Immature natural killer cell (primary cell): ENCODE measurements at places on chromosomes 3 and 15.

- peaks cover 19% of the 10 kb centered on the region for H3K4me1 ChIP-seq
- H3K27me3 ChIP-seq: no peaks in the 10 kb centered on the region
- peak overlapping the region; percentile 51 for H3K4me3 ChIP-seq
These were observed 90.3 kb downstream of the FMN1 start for GRCh38 chr15:33104212-33104611.

- no peaks in the 10 kb centered on the region for H3K36me3 ChIP-seq
- H3K27ac ChIP-seq: no peak overlapping the region
- H3K4me1 ChIP-seq: no peaks in the 10 kb centered on the region
- no peak for DNase-seq
These were observed 12.6 kb downstream of the ETV5 start for GRCh38 chr3:186096290-186096689.

DNA sequence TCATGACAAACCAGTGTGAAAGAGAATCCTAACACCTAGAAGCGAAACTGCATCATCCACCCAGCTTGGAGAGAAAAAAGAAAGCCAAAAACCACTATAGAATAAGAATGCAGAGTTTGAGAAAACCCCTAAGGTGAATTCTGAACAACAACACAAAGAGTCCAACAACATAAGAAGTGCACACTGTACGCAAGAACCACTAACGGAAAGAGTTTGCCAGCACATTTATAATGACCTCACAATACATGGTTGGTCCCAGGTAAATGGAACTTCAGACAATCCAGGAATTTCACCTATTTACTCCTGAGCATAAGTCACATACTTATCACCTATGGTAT is 128.3 kb upstream of the BHLHE40 start:
- H3K36me3 ChIP-seq: peaks cover 8% of the 10 kb centered on the region
- peaks cover 14% of the 10 kb centered on the region for H3K27me3 ChIP-seq
- H3K4me1 ChIP-seq: peaks cover 76% of the 10 kb centered on the region
- peak overlapping the region; percentile 64 for H3K4me3 ChIP-seq
- peak; percentile 86 for DNase-seq
- H3K27ac ChIP-seq: peak overlapping the region; percentile 99

DNA sequence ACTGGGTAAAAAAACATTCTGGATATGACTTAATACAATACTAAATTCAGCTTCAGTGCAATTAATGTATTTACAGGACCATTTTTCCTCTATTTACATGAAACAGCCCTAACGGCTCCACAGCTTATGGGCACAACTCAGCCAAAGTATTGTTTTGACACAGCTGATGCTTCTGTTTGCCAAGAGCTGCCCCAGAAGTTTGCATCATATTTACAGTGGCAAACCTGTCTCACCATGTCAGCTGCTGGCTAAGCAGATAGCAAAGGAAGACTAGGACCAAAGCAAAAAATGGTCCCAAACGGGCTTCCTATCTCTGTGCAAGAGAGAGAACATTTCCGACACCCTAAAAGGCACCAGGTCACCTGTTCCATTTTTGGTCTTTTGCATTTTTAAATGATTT is 94.5 kb downstream of the ADAMTS9 start:
- H3K27me3 ChIP-seq: no peaks in the 10 kb centered on the region

GRCh38 chr3:188367678-188368077 is 213.7 kb downstream of the LPP start:
- H3K4me3 ChIP-seq: no peak overlapping the region
- H3K4me1 ChIP-seq: peaks cover 49% of the 10 kb centered on the region

DNA sequence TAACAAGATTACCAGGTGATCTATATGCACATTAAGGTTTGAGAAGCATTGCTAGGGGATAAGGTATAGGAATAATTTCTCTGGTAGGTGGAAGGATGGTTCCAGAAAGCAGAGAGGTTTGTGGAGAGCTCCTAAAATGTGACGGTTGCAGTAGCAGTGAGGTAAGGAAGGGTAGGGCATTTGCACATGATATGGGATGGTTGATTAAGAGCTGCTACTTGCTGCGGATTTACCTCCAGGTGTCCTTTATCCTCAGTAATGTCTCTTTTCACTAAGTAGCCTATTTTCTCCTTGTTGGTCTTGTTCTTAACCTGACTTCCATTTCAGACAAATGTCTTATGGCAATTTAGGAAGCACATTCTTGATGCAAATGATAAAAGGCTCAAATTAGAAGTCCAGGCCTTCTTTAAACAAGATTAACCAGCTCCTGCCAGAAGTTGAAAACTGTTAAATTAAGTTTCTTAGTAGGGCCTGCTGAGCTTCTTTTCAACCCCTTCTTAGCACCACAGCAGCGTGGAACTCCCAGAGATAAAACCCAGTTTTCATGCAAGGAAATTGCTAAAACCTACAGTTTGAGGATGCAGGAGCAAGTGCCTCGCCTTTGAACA is 231.1 kb upstream of the GADL1 start:
- no peaks in the 10 kb centered on the region for H3K4me1 ChIP-seq
- H3K36me3 ChIP-seq: peaks cover 7% of the 10 kb centered on the region
- no peak for DNase-seq
- H3K27me3 ChIP-seq: no peaks in the 10 kb centered on the region

DNA sequence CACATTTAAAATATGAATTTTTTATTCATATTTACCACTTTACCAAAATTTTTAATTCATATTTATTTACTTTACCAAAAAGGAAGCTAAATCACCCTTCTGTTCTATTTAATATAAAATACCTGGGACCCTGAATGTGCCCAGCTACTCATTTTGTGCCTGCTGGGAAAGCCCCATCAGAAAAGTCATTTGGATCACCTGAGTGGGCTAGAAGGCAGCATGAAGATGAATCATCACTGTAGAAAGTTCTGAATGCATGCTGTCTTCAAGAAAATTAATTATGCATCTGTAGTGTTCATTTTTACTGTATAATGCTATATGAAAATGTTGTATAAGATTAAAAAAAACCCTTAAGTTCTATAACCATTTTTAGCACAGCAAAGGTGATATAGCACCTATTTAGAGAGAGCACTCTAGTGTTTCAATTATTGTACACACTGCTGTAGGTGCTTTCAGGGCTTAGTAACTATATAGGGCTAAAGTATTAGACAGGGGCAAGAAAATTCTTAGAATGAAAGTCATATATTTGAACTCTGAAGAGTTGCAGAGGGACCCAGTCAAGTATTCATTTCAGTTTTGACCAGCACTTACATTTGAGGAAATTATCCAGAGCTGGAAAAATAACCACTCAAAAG is 175.1 kb downstream of the NFKBIZ start:
- H3K4me1 ChIP-seq: no peaks in the 10 kb centered on the region
- no peak for DNase-seq
- H3K36me3 ChIP-seq: no peaks in the 10 kb centered on the region
- H3K27ac ChIP-seq: no peak overlapping the region

GRCh38 chr3:126885425-126885824 is 97.5 kb upstream of the PLXNA1 start:
- H3K4me1 ChIP-seq: no peaks in the 10 kb centered on the region
- no peaks in the 10 kb centered on the region for H3K36me3 ChIP-seq
- H3K27ac ChIP-seq: no peak overlapping the region
- H3K4me3 ChIP-seq: no peak overlapping the region
- peaks cover 5% of the 10 kb centered on the region for H3K27me3 ChIP-seq
- DNase-seq: no peak

DNA sequence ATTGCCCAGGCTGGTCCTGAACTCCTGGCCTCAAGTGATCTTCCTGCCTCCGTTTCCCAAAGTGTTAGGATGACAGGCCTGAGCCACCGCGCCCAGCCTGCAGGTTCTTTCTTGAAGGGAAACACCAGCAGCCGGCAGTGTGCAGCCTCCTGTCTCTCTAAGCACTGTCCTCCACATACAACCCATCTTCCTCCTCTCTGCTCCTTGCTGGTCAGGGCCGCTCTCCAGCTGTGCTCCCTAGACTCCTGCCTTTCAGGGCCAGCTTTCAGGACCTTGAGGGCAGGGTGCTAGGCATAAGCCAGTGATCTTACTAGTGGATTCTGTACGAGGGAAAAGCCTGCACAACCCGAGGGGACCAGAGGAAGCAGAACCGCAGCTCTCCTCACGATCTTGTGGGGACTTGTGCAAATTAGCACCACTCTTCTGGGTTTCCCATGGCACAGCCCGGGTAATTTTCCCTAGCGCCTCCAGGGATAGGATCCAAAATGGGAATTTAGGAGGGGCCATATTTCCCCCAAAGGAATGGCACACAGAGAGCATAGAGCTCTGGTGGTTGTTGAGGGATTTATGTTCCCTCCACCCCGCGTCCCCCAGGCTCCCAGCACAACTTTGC is 18.2 kb upstream of the CORO2B start:
- H3K27ac ChIP-seq: no peak overlapping the region
- peaks cover 13% of the 10 kb centered on the region for H3K27me3 ChIP-seq
- H3K4me1 ChIP-seq: peaks cover 24% of the 10 kb centered on the region
- no peak for DNase-seq
- H3K4me3 ChIP-seq: no peak overlapping the region

DNA sequence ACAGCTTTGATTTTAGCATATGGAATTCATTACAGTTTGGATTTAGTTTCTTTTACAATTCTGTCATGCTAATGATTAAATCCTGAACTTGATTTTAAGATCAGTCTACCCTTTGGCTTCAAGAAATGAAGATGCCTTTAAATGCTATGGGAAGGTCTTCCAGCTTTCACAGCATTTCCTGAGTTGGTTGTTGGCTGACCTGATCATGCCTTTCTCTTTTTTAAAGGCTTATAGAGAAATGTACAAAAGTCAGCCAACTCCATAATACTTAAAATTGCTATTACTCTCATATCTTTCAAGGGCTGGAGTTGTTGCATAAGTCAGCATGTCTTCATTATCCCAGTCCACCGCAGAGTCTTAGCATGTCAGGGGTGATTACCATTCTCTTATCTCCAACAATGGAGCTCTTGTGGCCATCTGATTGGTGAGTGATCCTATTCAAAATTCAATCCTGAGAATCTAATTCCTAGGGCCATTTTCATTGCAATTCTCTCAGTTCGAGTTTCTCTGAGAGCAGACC is 123.8 kb downstream of the GMNC start:
- H3K27me3 ChIP-seq: no peaks in the 10 kb centered on the region
- H3K4me3 ChIP-seq: no peak overlapping the region
- H3K27ac ChIP-seq: no peak overlapping the region
- H3K4me1 ChIP-seq: no peaks in the 10 kb centered on the region
